Stimulated activated memory B cell treated with anti-CD40 and anti-IgM and Interleukin-4, amounts not matched to agents 10 μg/mL and 1 μg/mL and 100 μg/mL, for 72 hours (primary cell): ENCODE measurements at places on chromosomes 3 and 15.

DNA sequence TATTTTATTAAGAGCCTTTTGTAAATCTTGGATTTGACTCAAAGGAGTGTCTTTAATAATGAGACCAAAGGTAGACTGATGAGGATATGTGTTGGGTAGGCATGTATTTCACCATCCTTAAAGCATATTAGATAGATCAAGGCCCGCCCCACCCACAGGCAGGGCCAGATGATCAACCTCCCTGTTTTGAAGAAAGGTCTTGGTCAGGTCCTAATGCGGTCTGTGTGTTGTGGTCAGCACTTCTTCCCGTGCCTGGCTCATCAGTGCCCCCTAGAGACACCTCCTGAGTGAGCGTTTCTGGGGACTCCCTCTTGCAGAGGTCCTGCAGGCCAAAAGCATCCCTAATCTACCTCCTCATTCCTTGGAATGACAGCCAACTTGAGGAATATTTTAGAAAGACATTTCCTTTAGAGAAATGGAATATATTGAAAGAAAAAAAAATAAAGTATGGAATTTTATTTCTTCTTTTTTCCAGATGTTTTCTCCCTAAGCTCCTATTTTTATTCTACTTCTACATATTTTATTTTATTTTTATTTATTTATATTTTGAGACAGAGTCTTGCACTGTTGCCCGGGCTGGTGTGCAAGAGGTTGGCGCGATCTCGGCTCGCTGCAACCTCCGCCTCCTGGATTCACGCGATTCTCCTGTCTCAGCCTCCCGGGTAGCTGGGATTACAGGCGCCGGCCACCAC is 6.0 kb downstream of the TM4SF4 start:
- ATAC-seq: peak; percentile 68

DNA sequence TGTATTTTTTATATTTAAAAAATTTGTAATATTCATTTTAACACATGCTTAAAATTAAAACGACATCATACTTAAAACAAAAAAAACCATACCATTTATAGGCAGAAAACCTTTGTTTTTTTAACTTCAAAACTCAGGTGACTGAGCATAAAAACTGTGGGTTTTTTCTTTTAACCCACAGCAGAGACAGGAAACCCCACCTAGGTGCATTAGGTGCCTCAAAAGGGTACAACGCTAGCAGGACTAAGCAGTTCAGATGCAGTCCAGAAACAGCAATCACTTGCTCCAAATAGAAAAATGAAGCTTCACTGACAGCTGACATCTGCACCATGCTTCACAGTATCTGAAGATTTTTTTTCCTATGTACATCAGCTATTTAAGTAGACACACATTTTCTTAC is 52.3 kb downstream of the GLB1 start:
- peak; percentile 49 for ATAC-seq

- no peak for ATAC-seq
These were observed 352.1 kb upstream of the MEIS2 start for GRCh38 chr15:37452498-37452897.

DNA sequence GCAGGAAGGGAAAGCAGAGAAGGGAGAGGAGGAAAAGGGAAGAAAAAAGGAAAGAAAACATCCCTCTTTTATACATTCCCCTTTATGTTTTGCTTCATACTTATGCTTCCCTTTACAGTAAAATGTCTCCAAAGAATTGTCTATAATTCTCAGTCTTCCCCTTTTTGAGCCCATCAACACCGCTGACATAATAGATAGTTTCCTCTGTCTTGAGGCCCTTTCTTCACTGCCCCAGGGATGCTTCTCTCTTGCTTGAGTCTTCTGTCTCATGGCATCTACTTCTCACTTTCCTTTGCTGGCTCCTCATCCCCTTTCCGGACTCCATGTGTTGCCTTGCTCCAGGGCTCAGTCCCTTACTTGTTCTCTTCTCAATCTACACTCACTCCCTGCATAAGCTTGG is 99.7 kb upstream of the DAZL start:
- ATAC-seq: no peak

DNA sequence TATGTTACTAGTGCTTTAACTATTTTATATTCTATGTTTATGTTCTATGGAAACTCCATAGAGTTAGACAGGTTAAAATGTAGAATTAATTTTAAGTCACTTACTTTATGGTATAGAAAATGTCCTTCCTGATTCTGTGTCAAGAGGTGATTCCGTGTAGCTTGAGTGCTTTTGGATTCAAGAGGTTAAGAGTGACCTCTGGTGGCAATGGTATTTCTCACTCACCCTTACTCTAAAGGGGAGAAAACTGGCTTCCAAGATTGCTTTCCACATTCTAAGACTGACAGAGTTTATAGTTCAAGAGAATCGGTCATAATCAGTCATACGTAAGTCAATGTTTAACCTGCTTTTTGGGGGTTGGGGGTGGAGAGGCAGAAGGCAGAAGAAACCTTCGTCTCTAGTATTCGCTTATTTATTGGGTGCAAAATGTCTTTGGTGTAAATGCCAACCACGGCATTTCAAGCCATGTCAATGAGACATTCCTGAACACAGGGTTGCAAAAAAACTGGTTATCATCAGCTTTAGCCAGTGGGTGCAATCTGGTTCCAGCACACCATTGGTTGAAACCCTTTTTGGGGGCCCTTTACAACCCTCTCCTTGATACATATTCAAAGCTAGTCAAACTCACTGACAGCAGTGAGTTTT is 92.0 kb upstream of the VGLL3 start:
- no peak for ATAC-seq

DNA sequence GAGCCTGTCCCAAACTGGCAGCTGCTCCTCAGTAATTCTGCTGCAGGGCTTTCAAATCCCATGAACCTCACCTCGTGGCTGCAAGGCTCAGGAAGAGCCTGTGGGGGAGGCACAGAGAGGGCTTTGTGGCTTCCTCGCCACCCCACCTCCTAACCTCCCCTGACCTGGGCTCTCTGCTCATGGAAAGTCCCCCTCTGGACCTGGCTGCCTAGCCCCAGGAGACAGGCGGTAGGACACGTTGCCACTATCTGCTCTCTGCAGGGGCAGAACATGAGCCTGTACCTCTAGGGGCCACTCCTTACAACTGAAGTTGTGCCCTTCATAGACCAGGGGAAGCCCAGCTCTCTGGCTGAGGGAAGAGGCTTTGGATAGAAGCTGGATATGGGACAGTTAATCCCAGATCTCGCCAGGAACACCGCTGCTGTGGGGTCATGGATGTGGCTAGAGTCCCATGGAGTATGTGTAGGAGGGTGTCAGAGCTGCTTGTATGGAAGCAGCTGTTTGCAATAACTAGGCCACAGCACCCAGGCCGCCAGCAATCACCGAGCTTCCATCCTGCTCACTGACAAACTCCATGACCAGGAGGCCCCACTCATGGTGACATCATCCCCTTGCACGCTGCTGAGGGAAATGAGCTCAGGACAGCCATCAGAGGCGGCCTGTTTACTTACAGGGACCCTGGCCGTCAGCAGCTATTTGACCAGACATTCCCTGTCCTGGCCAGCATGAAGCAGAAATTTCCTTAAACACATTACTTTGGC is 34.0 kb upstream of the CILP start:
- no peak for ATAC-seq

DNA sequence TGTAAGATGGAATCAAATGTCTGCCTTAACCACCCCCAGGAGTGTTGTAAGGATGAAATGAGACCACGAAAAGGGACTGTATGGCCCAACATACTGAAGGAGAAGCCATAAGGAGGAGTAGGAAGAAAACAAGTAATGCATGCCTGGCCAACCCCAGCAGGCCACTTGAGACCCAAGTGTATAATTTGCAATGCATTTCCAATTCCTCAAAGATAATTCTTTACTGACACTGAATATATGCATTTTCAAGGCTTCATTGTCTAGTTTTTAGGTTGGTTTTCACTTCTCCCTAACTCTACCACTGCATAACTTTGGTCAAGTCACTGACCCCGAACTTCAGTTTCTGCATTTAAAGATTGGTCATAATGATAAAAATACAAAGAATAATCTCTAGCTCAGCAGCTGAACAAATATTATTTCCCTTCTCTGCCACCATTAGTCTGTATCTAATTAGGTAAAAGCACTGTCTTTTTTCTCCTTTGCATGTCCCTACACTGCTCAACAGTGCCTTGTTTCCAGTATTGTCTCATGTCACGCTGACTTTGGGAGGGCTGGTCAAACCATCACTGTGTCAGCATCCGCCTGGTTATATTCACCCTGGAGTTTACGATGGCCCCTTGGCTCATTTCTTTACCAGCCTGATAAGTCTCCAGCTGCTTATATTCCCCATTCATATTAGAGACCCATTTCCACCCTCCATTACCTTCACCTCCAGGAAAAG is 378.6 kb downstream of the NTRK3 start:
- ATAC-seq: no peak

- ATAC-seq: no peak
These were observed 188.2 kb downstream of the ATP10A start for GRCh38 chr15:25674913-25675312.

- peak; percentile 16 for ATAC-seq
These were observed 18.2 kb downstream of the HEG1 start for GRCh38 chr3:125037498-125038150.

DNA sequence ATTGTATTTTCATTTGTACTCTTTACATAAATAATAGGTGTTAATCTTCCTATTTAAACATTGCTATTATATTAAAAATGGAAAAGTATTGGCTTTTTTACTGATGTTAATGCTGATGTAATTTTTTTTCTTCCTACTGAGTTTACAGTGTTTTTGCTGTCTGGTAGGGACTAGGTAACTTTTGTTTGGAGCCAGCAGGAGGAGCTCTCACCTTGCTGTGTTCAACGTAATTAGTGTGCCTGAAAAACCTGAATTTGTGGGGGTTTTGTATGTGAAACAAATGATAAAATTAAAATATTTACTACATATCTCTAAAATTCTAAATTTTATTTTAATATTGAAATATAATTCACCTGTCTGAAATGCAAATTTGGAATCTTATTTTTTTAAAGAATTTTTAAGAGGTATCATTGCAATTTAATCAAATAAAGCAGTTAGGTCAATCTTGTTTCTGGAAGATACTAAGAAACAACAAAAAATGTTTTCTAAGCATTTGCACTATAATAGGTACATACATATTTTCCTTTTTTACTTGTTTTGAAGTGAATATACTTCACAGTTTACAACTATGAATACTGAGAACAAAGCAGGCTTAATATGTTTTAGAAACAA is 48.8 kb downstream of the EPHA6 start:
- ATAC-seq: no peak

- ATAC-seq: peak; percentile 11
These were observed 311.3 kb downstream of the SLC9A9 start for GRCh38 chr3:143536817-143537535.

GRCh38 chr15:46278062-46278461 is 643.2 kb downstream of the SQOR start:
- ATAC-seq: no peak

- ATAC-seq: no peak
These were observed 206.3 kb upstream of the KCNMB2 start for GRCh38 chr3:178329936-178330335.

- no peak for ATAC-seq
These were observed 54.0 kb downstream of the NR1D2 start for GRCh38 chr3:23999012-23999641.

DNA sequence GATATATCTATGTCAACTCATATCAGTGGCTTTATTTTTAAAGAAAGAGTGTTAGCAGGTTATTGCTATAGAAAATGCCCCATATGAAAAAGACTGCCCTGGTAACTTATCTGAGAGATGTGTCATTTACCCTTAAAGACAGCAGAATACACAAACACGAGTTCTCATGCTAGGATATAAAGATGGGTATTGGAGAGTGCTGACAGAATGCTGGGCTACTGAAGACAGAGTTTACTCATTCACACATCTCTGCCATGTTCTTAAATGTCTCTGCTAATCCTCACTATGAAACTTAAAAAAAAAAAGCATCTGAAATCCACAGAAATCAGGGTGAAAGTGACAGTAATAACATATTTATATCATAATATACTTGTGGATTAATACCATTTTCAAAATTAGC is 126.7 kb downstream of the FOXP1 start:
- no peak for ATAC-seq

GRCh38 chr3:45313743-45314403 is 74.5 kb upstream of the LARS2 start:
- ATAC-seq: no peak

DNA sequence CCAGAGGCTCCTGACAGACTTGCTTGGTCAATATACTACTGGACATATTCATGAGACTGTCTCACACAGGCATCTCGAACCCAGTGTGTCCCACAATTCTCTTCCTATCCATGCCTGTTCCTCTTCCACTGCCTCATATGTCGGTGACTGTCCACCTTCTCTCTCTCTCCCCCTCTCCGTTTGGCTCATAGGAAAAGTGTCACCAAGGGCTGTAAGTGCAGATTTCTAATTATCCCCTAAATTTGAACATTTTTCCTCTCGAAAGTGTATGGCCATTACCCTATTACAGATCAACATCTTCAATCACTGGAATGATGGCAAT is 22.5 kb upstream of the MUC20 start:
- ATAC-seq: no peak

DNA sequence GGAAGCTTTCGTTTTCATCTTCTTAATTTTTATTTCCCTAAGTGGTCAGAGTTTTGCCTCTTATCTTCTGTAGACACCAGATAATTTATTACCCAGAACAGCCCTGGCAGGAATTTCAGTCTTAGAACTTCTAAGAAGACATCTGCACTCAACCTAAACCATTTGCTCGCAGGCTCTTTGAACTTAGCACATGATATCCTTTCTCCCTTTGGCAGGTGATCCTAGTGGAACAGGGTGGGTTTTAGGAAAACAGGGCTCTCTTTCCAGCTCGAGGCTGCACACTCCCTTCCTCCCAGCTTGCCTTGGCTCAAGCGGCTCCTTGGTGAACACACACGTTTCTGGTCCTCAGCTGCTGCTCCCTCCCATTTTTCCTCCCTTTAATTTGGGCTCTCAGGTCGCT is 116.5 kb downstream of the THSD4 start:
- ATAC-seq: no peak

DNA sequence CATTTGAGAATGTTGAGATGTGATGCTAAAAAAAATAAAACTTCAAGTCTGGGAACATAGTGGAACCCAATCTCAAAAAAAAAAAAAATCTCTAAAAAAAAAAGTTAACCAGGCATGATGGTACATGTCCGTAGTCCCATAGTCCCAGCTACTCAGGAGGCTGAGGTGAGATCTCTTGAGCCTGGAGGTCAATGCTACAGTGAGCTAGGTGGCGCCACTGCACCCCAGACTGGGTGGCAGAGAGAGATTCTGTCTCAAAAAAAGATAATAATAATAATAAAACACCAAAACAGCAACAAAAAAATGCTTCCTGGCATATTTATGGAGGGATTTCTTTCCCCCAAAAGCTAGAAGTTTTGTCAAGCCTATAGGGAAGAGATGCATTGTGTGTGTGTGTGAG is 361.6 kb downstream of the ROBO1 start:
- no peak for ATAC-seq

GRCh38 chr3:191358929-191359328 is 28.6 kb upstream of the UTS2B start:
- peak; percentile 60 for ATAC-seq

GRCh38 chr3:40312661-40313226 is 3.2 kb downstream of the EIF1B start:
- ATAC-seq: no peak

GRCh38 chr3:88030210-88030609 is 28.6 kb downstream of the CGGBP1 start:
- ATAC-seq: no peak
